ENCODE measurements at places on chromosomes 16 and 17. TPM values are rescaled to one million over a fixed set of nuclear protein-coding genes. Genes with fewer than 3 reads are reported as not detected.

Gene SDR42E2
- total RNA-seq = not detected

Gene SLC38A8
- not detected for total RNA-seq

Gene CDRT15L2
- not detected for total RNA-seq

Gene SNX20
- not detected for total RNA-seq

Gene HSDL1
- 35.8 TPM for total RNA-seq

Gene PPM1E
- 2.4 TPM for total RNA-seq

Gene G6PC1
- not detected for total RNA-seq

Gene NOG
- 32.8 TPM for total RNA-seq

Gene UTS2R
- not detected for total RNA-seq

Gene GAST
- total RNA-seq = not detected

Gene RETREG3
- 64.9 TPM for total RNA-seq

Gene ADAP2
- 9.7 TPM for total RNA-seq

Gene MMP25
- total RNA-seq = not detected

Gene FBXO31
- total RNA-seq = 25.1 TPM

Gene P2RX5
- 6.0 TPM for total RNA-seq

GRCh38 chr17:28402224-28402630 lies 3.8 kb downstream of the SLC46A1 start:
- no peak for DNase-seq

GRCh38 chr17:78885956-78886355 lies 17.0 kb downstream of the CEP295NL start:
- DNase-seq = no peak

DNA sequence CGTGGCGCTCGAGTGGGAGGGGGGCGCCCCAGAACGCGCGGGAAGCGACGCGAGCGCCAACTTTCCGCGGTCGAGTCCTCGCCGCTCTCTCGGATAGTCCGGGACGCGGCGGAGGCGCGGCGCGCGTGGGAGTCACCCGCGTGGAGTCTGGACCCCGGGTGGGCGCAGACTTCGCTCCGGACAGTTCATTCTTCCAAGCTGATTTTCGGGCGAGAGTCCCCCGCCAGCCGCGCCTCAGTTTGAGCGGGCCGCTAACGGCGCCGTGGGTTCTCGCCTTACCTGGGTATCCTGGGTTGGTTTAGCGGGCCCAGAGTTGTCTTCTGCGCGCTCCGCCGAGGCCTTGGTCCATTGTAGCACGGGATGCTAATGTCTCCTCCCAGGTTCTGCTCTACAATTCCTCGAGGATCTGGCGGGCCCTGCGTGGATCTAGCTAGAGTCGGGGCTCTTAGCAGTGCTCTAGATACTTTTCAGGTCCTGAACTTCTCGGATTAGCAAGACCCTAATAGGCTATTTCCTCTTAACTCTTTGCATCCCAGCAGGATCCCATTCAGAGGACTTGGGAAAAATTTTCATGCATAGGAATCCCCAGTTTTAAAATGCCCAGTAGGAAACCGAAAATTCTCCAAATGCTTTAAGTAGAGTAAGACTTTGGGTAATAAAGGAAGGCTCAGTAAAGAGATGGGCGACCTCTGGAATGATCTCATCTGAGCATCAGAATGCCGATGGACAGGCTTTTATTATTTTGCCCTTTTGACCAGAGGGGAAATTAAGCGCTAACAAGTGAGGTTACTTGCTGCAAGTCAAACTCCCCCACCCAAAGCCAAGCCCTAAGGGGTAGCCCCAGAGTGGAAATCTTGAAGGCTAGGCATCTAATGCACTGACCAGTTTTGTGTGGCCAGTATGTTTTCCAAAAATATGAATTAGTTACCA lies 537 bp upstream of the GJC1 start:
- no peak for DNase-seq

GRCh38 chr17:83064732-83065659 lies 14.4 kb upstream of the METRNL start:
- DNase-seq = no peak

DNA sequence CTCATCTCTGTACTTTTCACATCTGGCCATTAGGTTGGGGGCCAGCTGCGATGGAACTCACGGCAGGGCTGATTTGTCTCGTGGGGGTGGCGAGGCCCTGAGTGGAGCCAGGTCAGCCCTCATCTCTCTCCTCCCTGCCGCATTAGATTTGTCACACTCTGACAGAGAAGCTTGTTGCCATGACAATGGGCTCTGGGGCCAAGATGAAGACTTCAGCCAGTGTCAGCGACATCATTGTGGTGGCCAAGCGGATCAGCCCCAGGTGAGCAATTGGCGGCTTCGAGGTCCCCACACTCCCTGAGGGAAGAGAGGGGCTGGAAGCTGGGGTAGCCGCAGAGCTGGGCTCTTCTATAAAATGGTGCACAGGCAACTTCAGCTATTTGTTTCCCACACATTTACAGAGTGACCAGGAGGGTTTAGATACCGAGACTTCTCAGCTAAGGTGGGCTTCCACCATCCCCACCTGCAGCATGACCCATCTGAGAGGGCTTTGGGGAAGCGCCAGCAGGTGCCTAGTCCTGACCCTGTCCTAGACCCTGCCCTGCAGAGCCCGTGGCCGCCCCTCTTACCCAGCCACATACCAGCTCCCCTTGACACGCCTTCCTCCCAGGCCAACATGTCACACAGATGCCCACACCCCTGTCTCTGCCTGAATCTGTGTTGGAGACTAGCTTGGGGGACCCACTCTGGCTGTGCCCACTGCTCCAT lies 8.4 kb downstream of the TMEM98 start:
- no peak for DNase-seq

DNA sequence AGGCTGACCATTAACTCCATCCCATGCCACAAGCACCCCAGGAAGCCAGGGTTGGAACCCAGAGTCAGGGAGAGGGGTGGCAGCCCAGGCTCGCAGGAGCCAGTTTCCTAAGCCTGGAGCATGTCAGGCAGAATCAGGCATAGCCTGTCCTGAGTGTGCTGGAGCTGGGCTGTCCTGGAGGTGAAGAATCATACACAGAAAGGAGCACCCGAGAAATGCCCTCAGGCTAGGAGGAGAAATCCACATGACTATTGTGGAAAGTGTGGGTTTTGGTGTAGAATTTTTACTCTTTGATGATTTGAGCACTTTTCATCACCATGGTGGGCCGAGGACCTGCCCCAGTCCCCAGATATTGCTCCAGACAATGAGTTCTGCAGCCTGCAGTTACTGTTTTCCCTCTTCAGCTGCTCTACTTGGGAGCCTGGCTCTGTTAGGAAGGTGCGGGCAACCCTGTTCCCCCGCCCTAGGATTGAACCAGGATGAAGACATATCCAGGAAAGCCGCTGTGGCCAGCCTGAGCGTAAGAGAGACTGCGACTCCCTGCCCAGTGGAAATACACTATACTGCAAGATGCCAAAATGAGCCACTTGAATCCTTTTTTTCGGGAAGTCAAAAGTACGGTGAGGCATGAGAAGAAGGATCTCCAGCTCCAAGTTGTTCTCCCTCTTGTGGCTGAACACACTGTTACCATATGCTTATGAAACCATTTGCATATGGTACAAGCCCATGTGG lies 29.0 kb upstream of the HEATR6 start:
- no peak for DNase-seq

DNA sequence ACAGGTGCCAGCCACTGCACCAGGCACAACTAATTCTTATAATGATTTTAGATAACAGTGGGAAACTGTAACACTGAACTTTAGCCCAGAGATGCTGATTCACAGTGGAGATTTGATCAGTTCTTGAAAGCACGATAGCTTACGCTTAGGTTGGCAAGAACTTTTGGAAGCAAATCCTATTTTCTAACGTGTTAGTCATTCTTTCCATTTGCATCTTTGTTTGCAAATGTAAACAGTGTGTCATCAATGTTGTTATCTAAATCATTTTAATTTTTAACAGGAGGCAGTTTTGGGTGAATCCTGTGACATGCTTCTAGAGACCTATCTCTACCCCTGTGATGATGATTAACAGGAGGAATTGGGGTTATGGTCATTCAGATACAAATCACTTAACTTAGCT lies 35.7 kb upstream of the GNA13 start:
- no peak for DNase-seq

DNA sequence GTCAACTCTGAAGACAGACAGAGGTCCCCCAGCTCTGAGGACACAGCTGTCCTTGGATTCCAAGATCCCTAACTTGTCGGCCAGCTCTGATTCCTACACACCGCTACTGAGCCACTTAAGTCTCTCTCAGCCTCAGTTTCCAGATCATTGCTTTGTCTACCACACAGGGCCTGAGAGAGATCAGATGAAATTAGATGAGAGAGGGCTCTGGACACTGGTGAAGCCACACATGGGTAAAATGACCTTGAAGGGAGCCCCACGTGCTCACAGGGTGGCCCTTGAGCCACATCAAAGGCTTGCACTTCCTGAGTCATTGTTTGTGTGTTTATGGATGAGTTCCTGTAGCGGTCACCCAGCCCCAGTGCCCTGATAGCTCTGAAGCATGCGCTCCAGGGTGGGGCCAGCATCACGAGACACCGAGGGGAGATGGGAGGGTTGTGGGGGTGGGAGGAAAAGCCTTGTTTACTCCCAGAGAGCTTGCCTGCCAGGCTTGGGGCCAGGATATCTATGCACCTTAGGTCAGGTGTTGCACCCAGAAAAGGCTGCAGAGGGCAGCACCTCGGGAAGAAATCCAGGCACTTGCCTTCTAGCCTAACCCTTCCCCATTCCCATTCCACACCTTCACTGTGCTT lies 32.7 kb upstream of the SLC6A2 start:
- DNase-seq = no peak

DNA sequence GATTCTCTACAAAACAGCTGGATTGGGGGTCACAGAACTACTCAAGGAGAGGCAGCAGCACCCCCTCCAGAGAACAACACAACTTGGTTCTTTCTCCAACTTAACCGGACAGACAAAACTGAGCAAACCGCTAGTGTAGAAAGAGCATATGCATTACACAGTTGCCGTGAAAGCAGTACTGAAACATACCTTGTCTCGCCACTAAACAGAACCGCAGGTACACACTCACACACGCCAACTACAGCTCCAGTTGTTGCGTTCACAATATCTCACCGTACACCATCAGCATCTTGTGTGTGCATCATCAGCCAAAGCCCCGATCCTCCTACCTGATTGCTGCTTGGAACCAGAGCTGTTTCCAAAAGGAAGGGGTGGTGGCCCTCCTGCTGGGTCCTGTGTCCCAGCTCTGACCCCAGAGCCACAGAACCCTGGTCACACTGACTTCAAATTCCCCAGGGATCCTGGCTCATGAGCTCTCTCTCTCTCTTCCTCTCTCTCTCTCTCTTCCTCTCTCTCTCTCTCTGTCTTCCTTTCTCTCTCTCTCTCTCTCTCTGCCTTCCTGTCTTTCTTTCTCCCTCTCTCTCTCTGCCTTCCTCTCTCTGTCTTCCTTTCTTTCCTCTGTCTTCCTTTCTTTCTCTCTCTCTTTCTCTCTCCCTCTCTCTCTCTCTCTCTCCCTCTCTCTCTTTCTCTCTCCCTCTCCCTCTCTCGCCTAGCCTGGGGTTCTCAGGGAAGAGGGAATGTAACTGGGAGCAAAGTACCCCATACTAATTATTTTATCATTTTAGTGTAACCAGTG lies 8.4 kb downstream of the PIMREG start:
- no peak for DNase-seq

- DNase-seq = no peak
These were observed 46.0 kb upstream of the TBX2 start for GRCh38 chr17:61353615-61354014.

GRCh38 chr17:66392783-66393437 lies 90.5 kb downstream of the PRKCA start:
- DNase-seq = no peak

GRCh38 chr17:76912421-76913164 lies 44.4 kb downstream of the MGAT5B start:
- DNase-seq = no peak
